Substantia nigra (tissue), 51 donors: ENCODE measurements at places on chromosomes 2 and 18.

- no peak for DNase-seq
These were observed 213.1 kb downstream of the MYO3B start for GRCh38 chr2:170391018-170391417.

GRCh38 chr18:39701839-39702238 is 2136.2 kb upstream of the CELF4 start:
- DNase-seq: no peak

GRCh38 chr2:43086451-43087221 is 139.8 kb downstream of the ZFP36L2 start:
- DNase-seq: no peak

DNA sequence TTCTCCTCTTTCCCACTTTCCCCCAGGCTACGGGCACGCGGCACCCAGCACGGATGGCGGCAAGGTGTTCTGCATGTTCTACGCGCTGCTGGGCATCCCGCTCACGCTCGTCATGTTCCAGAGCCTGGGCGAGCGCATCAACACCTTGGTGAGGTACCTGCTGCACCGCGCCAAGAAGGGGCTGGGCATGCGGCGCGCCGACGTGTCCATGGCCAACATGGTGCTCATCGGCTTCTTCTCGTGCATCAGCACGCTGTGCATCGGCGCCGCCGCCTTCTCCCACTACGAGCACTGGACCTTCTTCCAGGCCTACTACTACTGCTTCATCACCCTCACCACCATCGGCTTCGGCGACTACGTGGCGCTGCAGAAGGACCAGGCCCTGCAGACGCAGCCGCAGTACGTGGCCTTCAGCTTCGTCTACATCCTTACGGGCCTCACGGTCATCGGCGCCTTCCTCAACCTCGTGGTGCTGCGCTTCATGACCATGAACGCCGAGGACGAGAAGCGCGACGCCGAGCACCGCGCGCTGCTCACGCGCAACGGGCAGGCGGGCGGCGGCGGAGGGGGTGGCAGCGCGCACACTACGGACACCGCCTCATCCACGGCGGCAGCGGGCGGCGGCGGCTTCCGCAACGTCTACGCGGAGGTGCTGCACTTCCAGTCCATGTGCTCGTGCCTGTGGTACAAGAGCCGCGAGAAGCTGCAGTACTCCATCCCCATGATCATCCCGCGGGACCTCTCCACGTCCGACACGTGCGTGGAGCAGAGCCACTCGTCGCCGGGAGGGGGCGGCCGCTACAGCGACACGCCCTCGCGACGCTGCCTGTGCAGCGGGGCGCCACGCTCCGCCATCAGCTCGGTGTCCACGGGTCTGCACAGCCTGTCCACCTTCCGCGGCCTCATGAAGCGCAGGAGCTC is 35.4 kb downstream of the KCNK3 start:
- DNase-seq: no peak

GRCh38 chr2:145431181-145431951 is 911.4 kb upstream of the ZEB2 start:
- DNase-seq: no peak

- no peak for DNase-seq
These were observed 35.3 kb upstream of the PPP1CB start for GRCh38 chr2:28716265-28716865.

GRCh38 chr2:237739101-237739500 is 59.5 kb upstream of the RBM44 start:
- DNase-seq: no peak

DNA sequence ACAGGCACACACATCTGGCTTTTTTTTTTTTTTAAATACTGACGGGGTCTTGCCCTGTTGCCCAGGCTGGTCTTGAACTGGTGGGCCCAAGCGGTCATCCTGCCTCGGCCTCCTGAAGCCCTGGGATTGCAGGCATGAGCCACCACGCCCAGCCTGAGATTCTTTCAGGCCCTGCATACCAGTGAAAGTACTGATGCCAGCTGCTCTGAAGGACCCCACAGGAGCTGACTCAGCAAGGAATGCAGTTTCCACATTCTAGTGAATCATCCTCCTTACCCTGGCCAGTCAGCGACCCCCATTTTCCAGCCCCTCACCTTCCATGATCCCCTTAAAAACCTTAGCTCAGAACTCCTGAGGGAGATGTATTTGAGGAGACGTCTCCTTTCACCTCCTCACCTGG is 5.8 kb upstream of the DTYMK start:
- no peak for DNase-seq

- no peak for DNase-seq
These were observed 6.8 kb downstream of the COLEC11 start for GRCh38 chr2:3601561-3602271.

DNA sequence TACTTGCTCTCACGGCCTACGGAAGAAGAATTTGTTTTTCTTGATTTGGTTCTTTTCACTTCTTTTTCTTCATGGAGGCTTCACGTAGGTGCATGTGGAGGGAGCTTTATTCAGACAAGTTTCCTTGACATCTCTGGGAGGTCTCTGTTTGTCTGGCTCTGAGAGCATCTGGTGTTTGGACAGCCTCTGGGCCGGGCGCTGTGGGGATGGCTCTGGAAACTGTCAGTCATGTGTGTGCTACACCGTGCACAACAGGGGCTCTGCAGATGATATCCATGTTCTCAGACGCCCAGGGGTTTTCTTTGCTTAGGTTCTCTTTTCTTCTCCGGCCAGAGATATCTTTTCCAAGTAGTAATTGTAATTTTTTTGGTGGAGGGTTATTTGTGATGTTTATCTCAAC is 130.7 kb downstream of the SH3RF3 start:
- DNase-seq: no peak

DNA sequence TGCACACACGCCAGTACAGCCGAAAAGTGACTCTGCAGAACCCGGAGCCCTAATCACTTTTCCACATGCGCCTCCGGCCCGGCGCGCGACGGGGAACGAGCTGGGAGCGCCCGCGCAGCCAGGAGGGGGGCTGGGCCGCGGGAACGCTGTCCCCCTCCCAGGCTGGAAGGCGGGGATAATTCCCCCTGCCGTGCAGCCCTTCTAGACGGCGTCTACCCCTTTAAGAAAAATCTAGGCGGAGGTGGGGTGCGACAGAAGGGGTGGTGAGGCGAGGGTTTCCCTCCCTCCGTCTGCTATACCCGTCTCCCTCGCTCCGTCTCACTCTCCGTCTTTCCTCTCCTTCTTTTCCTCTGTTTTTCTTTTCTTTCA is 2.4 kb downstream of the CYP26B1 start:
- no peak for DNase-seq

DNA sequence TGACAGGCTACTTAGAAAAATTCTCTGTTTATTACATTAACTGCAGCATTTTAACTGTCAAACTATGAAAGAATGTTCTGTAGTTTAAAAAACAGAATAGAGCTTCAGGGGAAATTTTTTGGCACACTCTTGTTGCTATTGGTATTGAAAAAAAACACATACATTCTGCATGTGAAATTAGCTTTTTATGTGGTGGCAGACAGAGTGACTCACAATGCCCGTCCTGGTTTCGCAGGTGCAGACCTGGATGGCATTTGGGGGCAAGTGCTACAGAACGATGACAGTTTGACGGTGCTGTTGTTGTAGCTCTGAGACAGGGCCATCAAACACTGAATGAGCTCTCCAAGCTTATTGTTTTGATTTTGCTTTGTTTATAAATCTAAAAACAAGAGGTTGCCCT is 105.0 kb upstream of the MAP3K20 start:
- DNase-seq: no peak

- no peak for DNase-seq
These were observed 491.8 kb downstream of the TXNL1 start for GRCh38 chr18:56146565-56146964.

- DNase-seq: no peak
These were observed 148.4 kb downstream of the DOCK10 start for GRCh38 chr2:224893848-224894247.

GRCh38 chr18:80108121-80108536 is 933 bp upstream of the ADNP2 start:
- no peak for DNase-seq

DNA sequence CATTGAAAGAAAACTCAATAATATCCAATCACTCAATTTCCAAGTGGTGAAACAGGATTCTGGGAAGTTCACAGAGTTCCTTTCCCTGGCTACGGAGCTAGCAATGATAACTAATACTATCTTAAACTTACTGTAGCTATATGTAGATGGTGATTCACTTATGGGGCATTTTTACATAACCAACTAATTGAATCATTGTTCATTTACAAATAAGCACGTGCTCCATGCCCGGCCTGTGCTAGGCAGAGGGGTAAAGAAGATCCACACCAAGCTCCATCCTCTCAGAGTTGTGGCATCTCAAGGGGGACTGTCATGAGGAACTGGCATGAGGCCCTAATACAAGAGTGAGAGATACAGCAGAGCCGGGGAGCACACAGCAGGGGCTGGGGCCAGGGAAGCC is 176.3 kb downstream of the ANKRD30B start:
- DNase-seq: no peak

DNA sequence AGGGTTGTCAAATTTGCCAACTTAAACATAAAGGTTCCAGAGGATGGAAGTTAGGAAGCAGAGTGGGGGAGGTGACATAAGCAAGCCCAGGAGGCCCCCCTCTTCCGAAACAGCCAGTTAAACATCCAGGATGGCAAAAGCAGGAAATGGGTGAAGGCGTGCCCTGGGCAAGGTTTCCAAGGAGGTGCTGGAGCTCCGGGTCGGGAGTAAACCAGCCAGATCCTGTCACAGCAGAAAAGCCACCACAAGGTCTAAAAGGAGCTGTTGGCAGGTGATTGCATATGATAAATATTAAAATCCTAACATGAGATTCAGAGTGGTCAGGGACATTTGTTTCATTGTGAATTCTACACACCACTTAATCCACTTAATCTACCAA is 572.2 kb upstream of the SALL3 start:
- DNase-seq: no peak

DNA sequence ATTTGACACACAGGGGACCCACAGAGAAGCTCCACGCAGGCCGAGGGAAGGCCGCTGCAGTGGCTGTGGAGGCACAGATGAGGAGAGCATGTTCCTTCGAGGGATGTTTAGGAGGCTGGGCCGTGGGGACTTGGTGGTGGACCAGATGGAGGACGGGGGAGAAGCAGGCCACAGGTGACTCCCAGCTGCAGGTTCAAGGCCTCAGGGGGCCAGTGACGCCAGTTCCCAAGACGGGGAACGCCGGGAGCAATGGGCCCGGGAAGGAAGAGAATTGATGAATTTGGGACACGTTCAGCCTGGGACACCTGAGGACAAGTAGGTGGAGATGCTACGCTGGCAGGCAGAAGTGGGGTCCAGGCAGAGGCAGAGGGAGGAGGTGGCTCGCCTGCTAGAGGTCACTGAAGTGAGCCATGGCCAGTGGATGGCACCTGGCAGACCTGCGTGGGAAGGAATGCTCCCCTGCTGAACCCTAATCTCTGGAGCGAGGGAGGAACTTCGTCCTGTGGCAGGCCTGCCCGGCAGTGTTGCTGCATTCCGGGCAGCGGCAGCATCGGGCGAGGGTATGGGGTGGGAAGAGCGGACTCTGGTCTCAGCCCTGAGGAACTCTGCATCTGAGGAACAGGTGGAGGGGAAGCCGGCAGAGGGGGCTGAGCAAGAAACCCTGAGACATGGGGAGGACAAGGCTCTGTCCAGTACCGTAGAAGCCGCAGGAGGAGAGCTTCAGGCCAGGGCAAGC is 25.2 kb upstream of the HPCAL1 start:
- no peak for DNase-seq

DNA sequence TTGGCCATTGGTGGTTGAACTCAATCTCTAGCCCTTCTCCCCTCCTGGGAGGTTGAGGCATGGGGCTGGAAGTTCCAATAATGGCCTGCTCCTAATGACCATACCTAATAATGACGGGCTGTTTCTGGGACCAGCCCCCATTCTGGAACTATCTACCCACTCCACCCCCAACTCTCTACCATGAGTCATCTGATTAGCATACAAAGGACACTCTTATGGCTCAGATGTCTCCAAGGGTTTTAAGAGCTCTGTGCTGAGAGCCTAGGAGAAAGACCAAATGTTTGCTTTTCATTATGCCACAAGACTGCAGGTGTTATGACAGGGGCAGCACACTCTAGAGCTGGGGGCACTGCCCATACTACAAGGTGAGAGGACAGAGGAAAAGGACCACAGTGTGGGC is 137.0 kb upstream of the NCKAP5 start:
- no peak for DNase-seq

DNA sequence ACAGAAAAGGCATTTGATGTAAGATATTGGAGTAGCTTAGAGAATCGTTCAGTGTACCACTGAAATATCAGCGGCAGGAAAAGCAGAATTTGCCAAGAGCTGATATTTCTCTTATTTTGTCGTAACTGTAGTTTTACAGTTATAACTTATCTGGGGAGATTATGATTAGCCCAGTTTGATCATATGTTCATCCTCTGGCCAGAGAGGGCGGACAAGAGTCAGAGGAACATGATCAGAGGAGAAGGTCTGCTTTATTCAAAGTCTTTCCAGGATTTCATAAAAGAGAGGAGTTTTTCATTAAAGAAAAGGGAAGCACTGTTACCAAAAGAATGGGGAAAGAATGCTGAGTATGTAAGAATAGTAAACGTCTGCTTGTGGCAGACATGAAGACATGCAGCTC is 1655.6 kb downstream of the DPP10 start:
- DNase-seq: no peak

GRCh38 chr2:180657054-180657453 is 323.4 kb upstream of the UBE2E3 start:
- DNase-seq: no peak

GRCh38 chr18:48949050-48949605 is 1.6 kb downstream of the SMAD7 start:
- DNase-seq: no peak

GRCh38 chr2:219272995-219273394 is 6.2 kb upstream of the DNAJB2 start:
- DNase-seq: no peak

DNA sequence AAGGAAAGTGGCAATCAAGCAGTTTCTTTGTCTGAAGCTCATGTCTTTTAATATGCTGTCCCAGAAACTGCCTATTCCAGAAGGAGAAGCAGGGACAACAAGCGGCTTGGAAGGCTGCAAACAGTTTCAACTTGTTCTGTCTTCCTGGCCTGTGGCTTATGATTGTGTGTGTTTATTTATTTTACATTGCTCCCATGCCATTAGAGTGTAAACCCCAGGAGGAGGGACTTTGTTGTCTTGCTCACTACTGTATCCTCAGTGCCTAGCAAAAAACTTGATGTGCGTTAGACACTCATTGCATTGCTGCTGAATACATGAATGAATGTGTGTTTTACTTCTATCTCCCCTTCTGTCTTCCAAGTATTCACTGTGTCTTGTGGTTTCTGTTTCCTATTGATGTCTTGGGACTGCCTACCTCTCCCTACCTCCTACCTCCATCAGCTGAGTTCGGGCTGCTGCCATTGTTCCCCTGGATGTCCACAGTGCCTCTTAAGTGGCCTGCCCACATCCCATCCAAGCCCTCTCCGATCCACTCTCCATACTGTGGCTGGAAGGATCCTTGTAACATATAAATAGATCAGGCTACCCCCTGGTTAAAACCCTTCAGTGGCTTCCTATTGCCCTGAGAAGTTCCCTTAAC is 261.4 kb downstream of the DYSF start:
- DNase-seq: no peak

- no peak for DNase-seq
These were observed 93.6 kb downstream of the XRCC5 start for GRCh38 chr2:216202626-216203250.

GRCh38 chr2:144156736-144157640 is 362.9 kb downstream of the ZEB2 start:
- DNase-seq: no peak
